NT2/D1 (cell line): ENCODE measurements at places on chromosomes 7 and 10.

- no peak for DNase-seq
These were observed 652.9 kb downstream of the SDK1 start for GRCh38 chr7:3953946-3954345.

GRCh38 chr7:148791546-148791945, 92.5 kb downstream of the EZH2 start:
- DNase-seq: no peak

GRCh38 chr10:118444069-118444468, 101.9 kb upstream of the FAM204A start:
- DNase-seq: no peak

DNA sequence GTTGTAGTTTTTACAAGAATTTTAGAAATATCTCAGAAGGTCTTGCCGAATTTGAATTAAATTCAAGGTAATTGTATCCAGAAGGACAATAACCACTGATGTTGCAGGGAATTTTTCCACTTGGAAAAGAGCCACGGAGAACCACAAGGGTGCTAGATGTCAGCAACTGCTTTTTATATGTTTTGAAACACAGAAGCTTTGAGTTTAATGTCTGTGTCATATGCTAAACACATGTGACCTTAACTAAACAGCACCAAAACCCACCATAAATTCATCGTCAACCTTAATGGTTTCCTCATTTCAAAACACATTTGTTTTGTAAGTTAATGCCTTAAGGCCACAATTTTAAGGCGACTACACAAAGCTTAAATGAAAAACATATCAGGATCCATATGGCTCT, 106.9 kb downstream of the COL28A1 start:
- DNase-seq: no peak

DNA sequence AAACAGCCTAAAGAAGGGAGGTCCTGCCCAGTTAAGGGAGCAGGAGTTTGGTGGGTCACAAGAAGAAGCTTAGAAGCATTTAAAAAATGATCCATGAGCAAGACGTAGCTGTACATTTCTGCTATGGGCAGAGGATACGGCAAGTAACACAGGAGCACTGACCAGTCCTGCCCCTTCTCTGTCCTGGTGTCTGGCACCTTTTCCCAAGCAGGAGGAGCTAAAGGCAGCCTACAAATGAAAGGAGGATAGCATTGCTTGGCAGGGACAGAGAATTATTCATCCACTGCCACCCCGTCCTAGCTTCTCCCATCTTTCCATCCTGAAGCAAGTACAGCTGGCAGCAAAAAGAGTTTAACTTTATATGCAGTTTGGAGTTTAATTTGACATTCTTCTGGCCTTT, 1077.6 kb downstream of the TYW1 start:
- no peak for DNase-seq

DNA sequence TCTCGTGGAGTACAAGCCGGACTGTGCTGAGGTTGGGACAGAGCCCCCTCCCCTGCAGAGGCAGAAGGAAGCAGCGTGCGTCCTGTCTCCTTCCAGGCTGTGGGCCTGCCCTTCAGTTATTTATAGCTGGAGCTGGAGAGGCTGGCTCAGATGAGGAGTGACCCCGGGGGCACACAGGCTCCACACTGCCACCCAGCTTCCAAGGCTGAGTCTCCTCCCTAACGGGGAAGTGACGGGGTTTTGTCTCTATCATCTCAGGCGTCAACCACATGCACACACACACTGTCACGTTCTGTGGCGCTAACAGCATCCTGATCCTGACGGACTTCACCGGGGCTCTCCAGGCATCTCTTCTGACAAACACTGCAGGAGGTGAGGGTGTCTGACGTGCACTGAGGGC, 25.4 kb downstream of the AMZ1 start:
- no peak for DNase-seq

DNA sequence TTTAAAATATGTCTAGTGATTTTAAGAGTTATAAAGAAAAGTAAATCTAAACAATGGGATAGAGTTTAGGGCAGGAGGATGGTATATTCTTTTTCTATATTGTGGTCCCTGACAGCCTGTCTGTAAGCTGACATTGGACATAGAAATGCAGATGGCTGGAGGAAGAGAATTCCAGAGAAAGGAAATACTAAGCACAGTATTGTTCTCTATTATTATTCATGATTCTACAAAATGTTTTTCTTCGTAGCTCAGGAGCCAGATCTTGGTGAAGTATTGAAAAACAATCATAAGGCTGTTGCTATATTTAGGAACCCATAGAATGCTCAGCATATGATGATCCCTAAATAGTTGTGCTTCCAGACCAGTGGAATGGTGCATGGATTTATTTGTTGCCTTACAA, 117.0 kb upstream of the FAM3C start:
- DNase-seq: no peak

DNA sequence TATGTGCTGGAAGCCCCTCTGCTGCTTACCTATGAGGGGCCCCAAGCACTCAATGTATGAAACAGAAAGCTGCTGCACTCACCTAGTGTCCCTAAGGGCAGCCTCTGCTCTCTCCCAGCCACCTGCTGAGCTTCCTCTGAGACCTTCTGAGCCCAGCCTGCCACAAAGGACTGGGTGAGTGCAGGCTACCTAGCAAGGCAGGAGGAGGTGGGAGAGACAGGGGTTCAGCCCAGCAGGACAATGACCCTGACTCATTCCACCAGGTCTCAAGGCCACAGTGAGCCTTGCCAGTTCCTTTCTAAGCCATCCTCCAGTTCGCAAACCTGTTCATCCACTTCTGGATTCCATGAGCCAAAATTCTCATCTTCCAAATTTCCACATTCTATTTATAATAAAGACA, 16.3 kb downstream of the VOPP1 start:
- DNase-seq: no peak

DNA sequence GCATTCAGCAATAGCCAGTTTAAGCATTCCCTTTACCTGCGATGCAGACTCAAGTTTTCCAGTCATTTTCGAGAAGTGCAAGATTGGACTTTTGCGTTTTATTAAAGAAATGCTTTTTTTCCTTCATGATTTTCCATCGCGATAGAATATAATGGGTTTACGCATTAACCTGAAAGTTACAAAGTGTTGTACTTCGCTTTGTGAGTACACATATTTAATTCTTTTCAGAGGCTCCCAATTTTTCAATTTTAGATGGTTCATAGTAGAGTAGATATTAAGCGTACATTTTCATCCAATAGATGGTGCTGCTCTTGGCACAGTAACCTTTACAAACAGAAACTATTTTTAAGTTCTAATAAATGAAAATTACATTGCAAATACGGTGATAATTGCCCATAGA, 1.3 kb downstream of the PTPRZ1 start:
- no peak for DNase-seq

DNA sequence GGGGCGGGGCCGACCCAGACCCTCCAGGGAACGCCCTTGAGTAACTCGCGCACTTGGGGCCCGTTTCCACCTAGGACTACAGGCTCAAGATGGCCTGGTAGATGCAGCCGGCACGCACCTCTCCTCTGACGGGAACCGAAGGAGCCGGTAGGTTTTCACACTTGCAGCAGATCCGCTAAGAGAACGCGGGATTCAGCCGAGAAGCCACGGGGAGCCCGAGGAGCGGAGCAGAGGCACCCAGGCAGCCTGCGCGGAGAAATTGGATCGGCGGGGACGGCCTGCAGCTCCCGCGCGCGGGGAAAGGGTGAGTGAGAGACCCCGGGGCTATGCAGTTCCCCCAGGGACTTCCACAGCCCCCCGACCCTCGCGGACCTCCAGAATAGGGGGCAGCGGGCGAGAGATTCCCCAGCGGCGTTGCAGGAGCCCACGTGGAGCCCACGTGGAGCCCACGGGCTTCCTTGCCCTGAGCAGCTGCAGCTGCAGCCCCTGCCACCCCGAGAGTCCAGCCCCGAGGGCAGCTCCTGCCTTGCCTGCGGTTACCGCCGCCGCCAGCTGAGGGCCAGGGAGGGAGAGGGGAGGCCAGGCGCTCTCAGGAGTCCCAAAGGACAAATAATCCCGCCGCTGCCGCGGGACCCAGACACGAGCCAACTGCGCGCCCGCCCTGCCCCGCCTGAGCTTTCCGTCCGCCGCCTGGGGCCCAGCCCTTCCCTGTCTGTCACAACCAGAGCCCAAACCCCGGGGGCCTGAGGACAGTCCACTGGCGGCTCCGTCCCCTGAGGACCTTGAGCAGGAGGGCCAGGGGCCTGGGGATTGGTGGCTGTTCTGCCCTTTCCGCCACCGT, 13.1 kb downstream of the IFT22 start:
- peak; percentile 86 for DNase-seq

DNA sequence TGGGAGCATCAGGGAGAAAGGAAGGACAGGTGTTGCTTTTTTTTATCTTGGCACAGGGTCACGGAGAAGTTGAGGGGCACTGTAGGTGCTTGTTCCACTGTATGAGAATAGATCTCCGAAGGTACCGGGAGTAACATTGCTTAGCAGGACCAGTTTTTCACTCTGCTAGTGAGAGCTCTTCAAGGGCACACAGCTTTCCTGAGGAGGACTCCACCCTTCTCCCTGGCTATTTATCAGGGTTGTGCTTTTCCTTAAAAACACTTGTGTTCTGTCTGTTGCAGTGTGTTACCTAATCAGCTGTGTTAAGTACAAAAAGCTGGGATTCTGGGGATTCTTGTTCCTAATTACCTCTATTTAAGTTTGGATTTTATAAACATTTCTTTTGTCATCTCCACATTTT, 160.5 kb downstream of the SND1 start:
- DNase-seq: no peak

DNA sequence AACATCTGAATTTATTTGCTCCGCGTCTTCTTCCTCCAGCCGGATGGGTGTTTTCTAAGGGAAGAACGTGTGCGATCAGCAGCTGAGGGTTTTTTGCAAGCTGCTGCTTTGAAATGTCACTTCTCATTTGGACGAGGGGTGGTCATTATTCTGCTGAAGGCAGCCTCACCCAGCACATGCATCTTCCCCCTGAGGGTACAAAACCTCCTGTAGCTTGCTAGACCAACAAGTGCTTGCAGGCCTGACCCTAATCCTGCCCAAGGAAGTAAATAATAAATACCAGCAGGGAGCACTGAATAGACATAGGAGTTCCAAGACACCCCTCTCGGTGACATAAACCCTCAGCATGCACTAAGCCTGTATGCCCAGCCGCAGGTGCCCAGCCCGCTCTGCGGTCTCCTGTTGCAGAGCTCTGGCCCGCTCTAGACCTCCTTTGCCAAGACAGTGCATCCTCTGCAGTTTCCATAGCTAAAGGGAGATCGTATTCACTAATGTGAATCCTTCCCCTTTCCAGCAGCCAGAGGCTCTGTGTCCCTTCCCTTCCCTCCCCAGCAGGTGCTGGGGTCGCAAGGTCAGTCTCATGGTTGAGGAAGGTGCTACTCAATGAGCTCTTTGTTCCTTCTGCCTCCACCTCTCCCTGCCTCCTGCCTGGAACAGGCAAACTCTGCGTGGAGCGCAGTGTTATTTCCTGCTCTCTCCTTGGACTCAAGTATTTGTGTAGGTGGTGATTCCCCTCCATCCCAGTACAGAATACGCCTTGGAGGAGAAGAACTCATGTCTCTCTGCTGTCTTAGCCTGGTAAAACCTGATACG, 36.6 kb downstream of the SBDS start:
- DNase-seq: no peak

DNA sequence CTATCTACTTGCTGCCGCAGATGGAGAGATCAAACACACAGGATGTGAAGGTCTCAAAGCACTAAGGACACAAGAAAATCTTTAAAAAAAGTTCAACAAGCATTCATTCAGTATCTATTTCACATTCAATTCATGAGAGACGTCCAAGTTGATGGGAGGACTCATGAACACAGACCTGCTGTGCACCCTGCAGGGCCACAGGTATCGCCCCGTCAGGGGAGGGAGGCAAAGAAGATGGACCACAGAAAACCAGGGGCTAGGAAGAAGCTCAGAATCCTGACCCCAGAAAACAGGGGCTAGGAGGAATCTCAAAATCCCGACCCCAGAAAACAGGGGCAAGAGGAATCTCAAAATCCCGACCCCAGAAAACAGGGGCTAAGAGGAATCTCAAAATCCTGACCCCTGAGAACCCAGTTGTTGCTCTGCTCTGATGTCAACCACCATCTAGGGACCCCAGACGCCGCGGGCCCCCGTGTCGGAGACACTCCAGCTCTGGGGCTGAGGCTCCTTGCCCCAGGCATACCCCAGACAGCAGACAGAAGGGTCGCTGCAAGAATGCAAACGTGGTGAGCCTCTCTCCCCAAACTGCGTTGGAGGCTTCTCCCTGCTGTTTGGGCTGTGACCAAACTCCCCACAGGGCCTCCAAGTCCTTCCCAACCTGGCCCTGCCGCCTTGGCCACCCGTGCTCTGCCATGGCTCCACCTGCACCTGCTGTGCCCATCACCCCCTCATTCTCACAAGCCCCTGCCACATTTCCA, 197.6 kb downstream of the DIP2C start:
- no peak for DNase-seq

GRCh38 chr10:133195611-133196010, 34.4 kb upstream of the UTF1 start:
- no peak for DNase-seq

DNA sequence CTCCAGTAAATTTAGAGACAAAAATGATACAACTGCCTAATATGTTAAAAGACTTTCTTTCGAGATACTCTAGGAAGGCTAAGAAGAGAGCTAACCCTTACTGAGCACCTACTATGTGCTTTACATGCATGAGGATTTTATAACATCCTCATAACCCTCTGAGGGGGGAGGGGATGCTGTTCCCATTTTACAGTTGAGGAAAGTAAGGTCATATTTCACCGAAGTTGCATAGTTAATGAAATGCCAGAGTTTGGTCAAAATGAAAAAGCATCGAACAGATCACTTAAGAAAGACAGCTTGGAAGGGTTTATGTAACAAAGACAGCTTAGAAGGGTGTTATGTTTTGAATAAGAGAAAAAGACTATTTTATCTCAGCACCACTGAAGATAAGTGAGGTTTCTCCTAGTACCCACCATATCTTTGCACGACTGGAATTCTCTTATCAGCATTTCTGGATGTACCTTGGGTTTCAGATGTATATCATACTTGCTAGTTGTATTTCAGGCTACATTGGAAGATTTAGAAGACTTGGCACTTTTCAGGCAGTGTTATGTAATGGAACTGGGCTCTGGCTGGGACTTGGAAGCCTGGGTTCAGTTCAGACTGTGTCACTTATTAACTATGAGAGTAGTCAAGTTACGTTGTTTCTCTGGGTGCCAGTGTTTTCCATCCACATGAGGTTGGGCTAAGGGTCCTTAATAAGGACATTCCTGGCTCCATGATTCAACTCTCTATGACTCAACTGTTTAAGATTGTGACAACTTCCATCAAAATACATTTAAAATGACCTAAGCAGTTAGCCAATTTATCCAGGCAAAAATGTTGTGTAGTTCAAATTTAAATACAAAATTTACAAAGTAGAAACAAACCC, 6.0 kb downstream of the RHOBTB1 start:
- DNase-seq: no peak

DNA sequence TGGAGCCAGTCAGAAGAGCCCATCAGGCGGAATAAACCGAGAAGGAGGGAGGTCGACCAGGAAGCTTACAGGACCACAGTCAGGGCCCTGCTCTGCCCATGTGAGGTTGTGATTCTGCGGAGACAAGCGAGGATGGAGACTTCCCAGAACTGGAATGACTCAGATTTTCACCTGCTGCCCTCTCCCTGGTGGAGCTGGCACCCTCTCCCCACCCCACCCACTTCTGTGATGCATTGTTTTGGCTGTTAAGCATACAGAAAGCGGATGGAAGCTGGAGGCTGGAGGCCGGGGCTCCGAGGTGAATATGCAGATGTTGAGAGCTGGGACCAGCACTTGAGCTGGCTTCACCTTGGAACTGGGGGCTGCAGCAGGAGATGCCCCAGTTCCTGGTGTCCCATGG, 57.4 kb downstream of the NPTX2 start:
- no peak for DNase-seq

- DNase-seq: no peak
These were observed 12.9 kb upstream of the CSGALNACT2 start for GRCh38 chr10:43125274-43125845.

- DNase-seq: no peak
These were observed 34.2 kb upstream of the POM121L12 start for GRCh38 chr7:53001221-53001620.

GRCh38 chr7:37833818-37834146, 14.6 kb upstream of the NME8 start:
- no peak for DNase-seq
